ENCODE measurements at places on chromosomes 16 and 17. TPM values are rescaled to one million over a fixed set of nuclear protein-coding genes. Genes with fewer than 3 reads are reported as not detected.
A peak's percentile ranks its signal among the peaks of the same experiment; 100 is the strongest.

DNA sequence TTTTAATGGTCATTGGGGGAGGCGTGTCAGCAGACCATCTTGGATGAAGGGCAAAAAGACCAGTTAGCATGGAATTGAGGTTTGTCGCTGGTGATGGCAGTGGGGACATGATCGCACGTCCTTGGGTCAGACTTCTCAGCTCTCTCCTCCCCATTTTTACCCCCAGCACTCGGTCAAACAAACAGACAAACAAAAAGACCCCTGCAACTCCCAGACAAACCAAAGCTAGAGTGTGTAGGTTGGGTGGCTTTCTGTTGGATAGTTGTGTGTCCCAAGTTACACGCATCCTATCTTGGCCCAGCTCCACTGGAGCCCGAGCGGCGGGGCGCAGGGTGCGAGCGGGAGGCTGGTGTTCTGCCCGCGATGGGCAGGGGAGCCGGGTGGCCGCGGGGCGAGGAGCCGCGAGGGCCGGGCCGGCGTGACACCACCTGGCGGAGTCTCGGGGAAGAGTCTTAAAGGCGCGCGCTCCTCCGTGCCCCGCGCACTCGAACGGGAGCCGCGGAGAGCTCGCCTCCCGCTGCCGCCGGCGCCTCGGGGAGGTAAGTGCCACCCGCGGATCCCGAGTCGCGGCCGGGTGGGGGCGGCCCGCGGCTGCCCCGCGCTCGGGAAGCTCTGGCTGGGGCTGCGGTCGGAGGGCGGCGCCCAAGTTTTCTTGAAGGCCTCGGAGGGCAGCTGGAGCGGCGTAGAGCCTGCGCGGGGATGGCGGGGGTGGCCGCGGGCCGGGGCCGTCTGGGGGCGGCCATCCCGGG, 18.5 kb upstream of the NTN1 start:
- DNase-seq, result no peak
- H3K4me3 ChIP-seq, result peak overlapping the region; percentile 42
- no peak overlapping the region for H3K27ac ChIP-seq
- H3K36me3 ChIP-seq, result no peaks in the 10 kb centered on the region
- peaks cover 20% of the 10 kb centered on the region for H3K4me1 ChIP-seq
- H3K27me3 ChIP-seq, result no peaks in the 10 kb centered on the region

DNA sequence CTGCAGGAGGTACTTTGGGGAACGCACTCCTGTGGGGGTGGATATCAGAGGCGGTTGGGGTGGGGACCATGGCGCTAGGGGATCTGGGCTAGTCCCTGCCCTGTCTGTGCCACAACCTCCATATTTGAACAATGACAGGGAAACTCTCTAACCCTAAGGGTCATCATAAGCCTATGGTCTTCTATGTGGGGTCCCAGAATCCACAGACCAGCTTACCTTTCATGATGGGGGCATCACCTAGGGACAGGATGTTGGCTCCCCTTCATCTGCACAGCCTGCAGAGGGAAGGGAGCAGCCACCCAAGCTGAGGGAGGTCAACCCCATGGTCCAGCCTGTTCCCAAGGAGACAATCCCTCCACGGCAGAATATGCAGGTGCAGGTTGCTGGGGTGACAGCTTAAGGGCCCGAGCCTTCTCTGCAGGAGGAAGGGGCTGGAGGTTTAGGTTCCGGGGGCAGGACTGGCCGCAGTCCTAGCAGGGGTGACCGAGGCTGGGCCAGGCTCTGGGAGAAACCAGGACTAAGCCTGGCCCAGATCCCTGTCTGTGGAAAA, 1.7 kb downstream of the ORAI3 start:
- DNase-seq, result no peak
- no peak overlapping the region for H3K4me3 ChIP-seq
- H3K27me3 ChIP-seq, result no peaks in the 10 kb centered on the region
- peaks cover 53% of the 10 kb centered on the region for H3K4me1 ChIP-seq
- peak overlapping the region; percentile 98 for H3K27ac ChIP-seq

GRCh38 chr17:41343029-41343428, 7.6 kb downstream of the KRT33A start:
- DNase-seq, result no peak
- H3K27ac ChIP-seq, result no peak overlapping the region
- no peak overlapping the region for H3K4me3 ChIP-seq
- H3K27me3 ChIP-seq, result no peaks in the 10 kb centered on the region
- no peaks in the 10 kb centered on the region for H3K36me3 ChIP-seq

GRCh38 chr17:79840269-79840988, 1.2 kb upstream of the CBX4 start:
- H3K4me3 ChIP-seq, result peak overlapping the region; percentile 43
- peaks cover 12% of the 10 kb centered on the region for H3K27me3 ChIP-seq
- peak overlapping the region; percentile 67 for H3K27ac ChIP-seq
- H3K36me3 ChIP-seq, result no peaks in the 10 kb centered on the region
- DNase-seq, result no peak
- peaks cover 84% of the 10 kb centered on the region for H3K4me1 ChIP-seq

DNA sequence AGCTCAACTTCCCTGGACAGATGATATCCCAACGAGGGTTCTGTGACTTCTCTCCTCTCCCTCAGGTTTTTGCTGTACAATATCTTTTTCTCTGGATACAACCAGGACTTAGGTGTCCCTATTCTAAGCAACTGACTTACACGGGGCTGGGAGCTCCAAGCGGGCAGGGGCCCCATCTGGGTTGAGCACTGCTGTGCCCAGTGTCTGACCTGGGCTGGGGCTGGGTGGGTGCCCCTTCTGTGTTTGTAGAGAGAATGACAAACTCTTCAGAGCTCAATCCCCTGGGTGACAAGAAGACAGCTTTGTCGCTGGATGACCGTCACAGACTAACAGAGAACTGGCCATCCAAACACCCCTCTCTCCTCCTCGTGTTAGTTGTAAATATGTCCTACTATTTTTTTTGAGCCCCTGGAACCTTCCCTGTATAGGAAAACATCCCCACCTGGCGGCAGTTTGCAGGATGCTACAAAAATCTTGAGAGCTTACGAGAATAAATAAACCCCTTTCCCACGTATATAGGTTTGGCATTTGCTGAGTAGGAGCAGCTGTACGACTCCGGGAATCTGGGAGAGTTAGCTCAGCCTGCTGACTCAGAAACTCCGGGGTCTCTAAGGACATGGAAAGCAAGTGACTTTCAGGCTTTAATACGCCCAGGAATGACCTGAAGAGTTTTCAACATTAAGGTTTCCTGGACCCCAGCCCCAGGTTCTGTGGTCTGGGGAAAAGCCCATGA, 23.7 kb upstream of the RCVRN start:
- no peaks in the 10 kb centered on the region for H3K27me3 ChIP-seq
- H3K4me1 ChIP-seq, result no peaks in the 10 kb centered on the region
- H3K36me3 ChIP-seq, result no peaks in the 10 kb centered on the region
- no peak for DNase-seq
- H3K4me3 ChIP-seq, result no peak overlapping the region
- H3K27ac ChIP-seq, result peak overlapping the region; percentile 35

DNA sequence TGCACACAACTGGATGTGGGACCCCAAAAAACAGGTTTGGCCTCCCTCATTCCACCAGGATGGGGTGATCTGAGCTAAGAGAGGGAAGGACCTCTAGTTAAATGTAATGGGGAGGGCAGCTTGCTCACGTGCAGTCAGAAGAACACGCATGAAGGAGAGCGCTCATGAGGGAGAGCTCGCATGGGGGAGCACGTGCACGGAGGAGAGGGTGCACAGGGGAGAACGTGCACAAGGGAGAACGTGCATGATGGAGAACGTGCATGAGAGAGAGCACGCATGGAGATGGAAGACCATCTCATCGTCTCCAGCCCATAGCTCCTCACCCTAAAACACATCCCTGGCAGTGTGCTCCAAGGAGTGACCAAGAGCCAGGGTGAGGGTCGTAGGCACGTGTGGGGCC, 141.2 kb downstream of the RBFOX3 start:
- H3K27me3 ChIP-seq, result no peaks in the 10 kb centered on the region
- no peak overlapping the region for H3K4me3 ChIP-seq
- no peak for DNase-seq
- no peak overlapping the region for H3K27ac ChIP-seq
- H3K36me3 ChIP-seq, result no peaks in the 10 kb centered on the region
- H3K4me1 ChIP-seq, result no peaks in the 10 kb centered on the region

GRCh38 chr17:37564252-37564651, 45.0 kb downstream of the SYNRG start:
- no peak overlapping the region for H3K27ac ChIP-seq
- no peak for DNase-seq
- no peak overlapping the region for H3K4me3 ChIP-seq
- H3K36me3 ChIP-seq, result peaks cover 55% of the 10 kb centered on the region
- no peaks in the 10 kb centered on the region for H3K27me3 ChIP-seq

DNA sequence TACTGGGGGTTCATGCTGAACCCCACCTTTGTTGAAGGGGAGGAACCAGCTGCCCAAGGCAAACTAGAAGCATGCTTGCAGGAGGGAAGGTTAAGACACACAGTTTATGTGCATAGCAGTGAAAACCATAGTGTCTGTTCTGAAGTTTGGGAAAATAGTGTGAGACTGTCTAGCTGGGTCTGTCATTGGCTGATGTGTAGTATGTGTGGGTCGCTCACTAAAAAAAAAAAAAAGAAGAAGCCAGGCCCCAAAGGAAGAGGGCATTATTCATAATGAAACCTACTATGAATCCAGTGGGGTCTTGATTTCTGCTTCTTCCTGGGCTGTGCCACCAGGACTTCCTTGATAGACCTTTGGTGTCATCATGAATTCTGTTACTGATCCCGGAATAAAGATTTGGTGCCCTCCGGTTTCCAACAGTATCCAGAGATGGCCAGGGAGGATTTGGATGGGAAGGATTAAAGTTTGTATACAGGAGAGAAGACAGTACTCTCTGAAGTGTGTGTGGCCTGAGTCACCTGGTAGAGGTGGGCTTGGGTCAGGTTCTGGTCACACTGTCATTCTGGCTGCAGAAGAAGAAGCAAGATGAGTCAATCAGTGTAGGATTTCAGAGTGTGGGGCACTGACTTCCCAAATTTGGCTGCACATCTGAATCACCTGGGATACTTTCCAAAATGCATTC, 220.3 kb downstream of the PRKCA start:
- H3K4me1 ChIP-seq, result peaks cover 37% of the 10 kb centered on the region
- no peaks in the 10 kb centered on the region for H3K27me3 ChIP-seq
- H3K36me3 ChIP-seq, result no peaks in the 10 kb centered on the region
- no peak for DNase-seq
- no peak overlapping the region for H3K4me3 ChIP-seq
- peak overlapping the region; percentile 32 for H3K27ac ChIP-seq

DNA sequence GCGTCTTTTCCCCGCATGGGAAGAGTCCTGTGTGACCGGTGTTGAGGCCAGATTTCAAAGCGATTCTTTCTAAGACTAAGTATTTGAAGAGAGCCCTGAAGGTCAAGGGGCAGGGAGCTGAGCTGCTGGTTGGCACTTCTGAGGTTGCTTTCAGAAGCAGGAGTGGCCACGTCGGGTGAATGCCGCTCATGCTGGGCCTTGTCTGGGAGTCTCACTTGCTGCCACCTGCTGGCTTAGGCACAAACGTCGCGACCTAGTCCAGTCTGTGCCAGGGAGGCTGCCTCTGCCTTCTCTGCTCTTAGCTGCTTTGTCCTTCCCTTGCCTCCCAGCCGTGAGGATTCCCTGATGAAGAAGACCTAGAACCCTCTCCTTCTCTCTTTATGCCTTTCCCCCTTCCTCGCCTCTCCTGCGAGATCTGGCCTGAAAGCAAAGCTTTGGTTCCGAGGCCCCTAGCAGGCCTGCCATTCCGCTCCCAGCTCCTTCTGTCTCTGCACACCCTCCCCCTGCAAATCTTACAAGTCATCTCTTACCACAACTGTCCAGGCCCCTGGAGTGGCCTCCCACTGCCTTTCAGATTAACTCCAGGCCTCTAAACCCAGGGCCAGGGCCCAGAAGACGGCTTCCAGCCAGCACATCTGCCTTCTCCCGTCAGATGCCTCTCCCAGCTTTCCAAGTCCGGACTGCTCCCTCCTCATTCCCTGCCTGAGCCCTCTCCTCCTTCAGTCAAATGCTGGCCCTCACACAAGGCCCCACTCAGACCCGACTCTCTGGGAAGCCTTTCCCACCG, 11.4 kb downstream of the CTNS start:
- H3K27ac ChIP-seq, result peak overlapping the region; percentile 18
- H3K4me3 ChIP-seq, result no peak overlapping the region
- peaks cover 9% of the 10 kb centered on the region for H3K4me1 ChIP-seq
- no peaks in the 10 kb centered on the region for H3K36me3 ChIP-seq
- no peak for DNase-seq

GRCh38 chr16:14070877-14071575, at the start of gene MRTFB:
Gene MRTFB, plus strand, starts transcription at chr16:14071319. Its CDS starts 69,288 bp downstream, at chr16:14140607.
- peak within 1 kb of the TSS; percentile 97 for H3K4me3 ChIP-seq
- H3K27ac ChIP-seq, result peak within 1 kb of the TSS; percentile 82
- H3K27me3 ChIP-seq, result no peaks in the 10 kb centered on the region
- H3K4me1 ChIP-seq, result peaks cover 31% of the 10 kb centered on the region

DNA sequence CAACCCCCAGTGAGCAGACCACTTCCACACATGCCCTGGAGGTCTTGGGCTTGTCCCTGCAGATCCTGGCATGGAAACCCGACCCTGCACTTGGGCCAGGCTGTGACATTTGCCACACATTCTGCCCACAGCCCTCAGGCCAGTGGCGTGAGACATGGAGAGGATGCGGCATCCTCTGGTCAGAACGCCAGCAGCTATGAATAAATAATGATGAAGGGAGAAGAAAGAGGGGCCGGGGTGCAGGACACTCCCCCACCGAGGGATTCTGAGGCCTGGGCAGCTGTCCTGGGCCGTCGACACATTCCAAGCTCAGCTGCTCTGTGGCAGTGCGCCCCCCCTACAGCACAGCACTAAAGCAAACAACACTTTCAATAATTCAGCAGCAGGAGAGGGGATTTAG, 148.8 kb downstream of the ENGASE start:
- H3K27ac ChIP-seq, result no peak overlapping the region
- H3K4me1 ChIP-seq, result peaks cover 5% of the 10 kb centered on the region
- no peaks in the 10 kb centered on the region for H3K27me3 ChIP-seq
- no peaks in the 10 kb centered on the region for H3K36me3 ChIP-seq

DNA sequence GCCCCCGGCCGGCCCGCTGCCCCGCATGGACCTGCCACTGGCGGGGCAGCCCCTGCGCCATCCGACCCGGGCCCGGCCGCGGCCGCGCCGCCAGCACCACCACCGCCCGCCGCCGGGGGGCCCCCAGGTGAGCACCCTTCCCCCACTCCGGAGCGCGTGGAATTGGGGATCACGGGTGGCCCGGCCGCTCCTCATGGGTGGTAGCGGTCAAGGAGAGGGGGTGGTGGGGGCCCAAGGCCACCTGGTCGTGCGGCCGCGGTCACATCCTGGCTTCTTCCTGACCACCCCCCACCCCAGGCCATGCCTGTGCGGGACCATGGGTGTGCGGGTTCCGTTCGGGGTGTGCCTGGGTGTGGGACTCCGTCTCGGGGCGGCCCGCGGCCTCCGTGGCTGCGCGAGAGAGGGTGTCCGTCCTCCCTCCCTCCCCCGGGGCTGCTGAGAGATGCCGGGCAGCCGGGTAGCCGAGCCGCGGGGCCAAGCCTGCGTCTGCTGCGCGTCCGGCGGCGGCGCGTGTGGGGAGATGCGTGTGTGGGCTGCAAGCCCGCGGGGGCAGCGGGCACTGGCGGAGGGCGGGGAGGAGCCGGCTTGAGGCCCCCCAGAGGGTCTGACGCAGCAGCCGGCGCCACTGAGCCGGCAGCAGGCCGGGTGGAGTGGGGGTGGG, 6.8 kb downstream of the ACD start:
- H3K27ac ChIP-seq, result no peak overlapping the region
- no peak for DNase-seq
- peaks cover 22% of the 10 kb centered on the region for H3K4me1 ChIP-seq
- no peaks in the 10 kb centered on the region for H3K36me3 ChIP-seq
- H3K4me3 ChIP-seq, result peak overlapping the region; percentile 38

The KRTAP3-2 gene
- total RNA-seq, result not detected

The CHST4 gene
- not detected for total RNA-seq

The TEX19 gene
- total RNA-seq, result not detected

The CYBA gene
- 188 TPM for total RNA-seq

The UNC45B gene
- total RNA-seq, result not detected

The PLXDC1 gene
- total RNA-seq, result 6.6 TPM

The SPNS2 gene
- 79.3 TPM for total RNA-seq

The CANT1 gene
- 23.1 TPM for total RNA-seq

The ZNHIT3 gene
- 13.5 TPM for total RNA-seq

All from vagina (tissue), 2 donors.